B cell (primary cell): ENCODE measurements at places on chromosomes 16 and 17. TPM values are rescaled to one million over a fixed set of nuclear protein-coding genes. Genes with fewer than 3 reads are reported as not detected.
A peak's percentile ranks its signal among the peaks of the same experiment; 100 is the strongest.

SRCIN1 gene
- total RNA-seq: 0.44 and 0.66 TPM in 2 replicates

NACA2 gene
- not detected in 2 replicates for total RNA-seq

KRT32 gene
- total RNA-seq: not detected in 2 replicates

IL32 gene
- 2.0 and 2.3 TPM in 2 replicates for total RNA-seq

ZFP3 gene
- total RNA-seq: 15.8 and 16.2 TPM in 2 replicates

KRT39 gene
- not detected in 2 replicates for total RNA-seq

AGRP gene
- total RNA-seq: not detected in 2 replicates

HEATR9 gene
- total RNA-seq: not detected in 2 replicates

WSCD1 gene
- not detected in 2 replicates for total RNA-seq

SMPD3 gene
- total RNA-seq: 1.2 and 1.3 TPM in 2 replicates

KIF18B gene
- total RNA-seq: 0.44 TPM in 1 of 2 replicates, not detected in the other

NPIPB8 gene
- 0.44 and 1.1 TPM in 2 replicates for total RNA-seq

GRCh38 chr16:66948837-66949225 is 12.2 kb upstream of the CES3 start:
- DNase-seq: no peak

DNA sequence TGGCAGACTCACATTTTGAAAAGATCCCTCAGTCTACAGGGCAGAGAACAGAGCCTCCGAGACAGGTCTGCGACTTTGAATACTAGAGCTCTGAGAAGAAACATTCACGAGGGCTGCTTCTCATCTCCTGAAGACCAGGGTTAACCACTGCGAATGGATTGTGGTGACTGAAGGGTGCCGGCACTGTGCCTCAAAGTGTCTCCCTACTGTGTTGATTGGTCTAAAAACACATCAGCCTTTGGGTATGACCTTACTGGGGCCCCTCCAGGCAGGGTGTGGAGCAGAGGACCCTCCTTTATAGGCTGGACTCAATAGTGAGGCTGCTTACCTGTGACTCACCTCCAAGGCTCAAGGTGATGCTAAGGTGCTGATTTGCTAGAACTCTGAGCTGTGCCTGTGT is 2.6 kb upstream of the LGALS9 start:
- DNase-seq: no peak

- DNase-seq: peak; percentile 74
Observed at GRCh38 chr17:80195671-80196529, 24.2 kb downstream of the SGSH start.

DNA sequence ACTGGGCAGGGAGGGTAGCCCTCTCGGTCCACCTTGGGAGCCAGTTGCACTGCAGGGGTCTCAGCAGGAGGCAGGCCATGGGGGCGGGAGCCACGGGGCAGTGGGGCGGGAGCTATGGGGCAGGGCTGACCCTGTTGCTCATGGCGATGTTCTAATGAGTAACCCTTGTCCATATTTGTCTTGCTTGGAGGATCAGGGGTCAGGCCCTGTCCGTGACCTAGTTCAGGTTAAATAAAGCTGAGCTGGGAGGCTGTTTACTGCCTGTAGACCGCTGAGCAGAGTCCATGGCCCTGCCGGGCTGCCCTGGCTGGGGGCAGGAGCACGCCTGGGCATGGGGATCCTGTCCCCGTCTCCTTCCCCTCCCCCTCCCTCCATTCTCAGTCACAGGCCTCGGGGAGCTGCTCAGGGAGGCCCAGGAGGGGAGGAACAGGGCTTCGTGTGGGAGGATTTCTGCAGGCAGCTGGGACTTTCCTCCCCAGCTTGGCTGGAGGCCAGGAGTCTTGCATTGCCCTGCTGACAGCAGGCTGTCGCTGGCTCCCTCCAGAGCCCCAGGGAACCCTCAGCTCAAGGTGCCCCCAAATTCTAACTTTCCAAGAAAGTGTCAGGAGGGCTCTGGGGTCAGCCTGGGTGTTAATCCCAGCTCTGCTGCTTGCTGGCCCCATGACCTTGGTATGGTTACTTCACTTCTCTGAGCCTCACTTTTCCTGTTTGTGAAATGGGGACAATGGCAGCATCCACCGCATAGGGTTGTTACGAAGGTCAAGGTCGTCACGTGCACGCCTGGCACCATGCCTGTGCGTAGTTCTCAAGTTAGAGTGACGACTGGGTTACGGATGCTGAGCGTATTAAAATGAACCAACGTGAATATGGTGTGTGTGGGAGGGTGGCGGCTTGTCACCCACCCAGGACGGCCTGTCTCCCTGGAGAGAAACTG is 6.1 kb upstream of the SERPINF2 start:
- DNase-seq: no peak

DNA sequence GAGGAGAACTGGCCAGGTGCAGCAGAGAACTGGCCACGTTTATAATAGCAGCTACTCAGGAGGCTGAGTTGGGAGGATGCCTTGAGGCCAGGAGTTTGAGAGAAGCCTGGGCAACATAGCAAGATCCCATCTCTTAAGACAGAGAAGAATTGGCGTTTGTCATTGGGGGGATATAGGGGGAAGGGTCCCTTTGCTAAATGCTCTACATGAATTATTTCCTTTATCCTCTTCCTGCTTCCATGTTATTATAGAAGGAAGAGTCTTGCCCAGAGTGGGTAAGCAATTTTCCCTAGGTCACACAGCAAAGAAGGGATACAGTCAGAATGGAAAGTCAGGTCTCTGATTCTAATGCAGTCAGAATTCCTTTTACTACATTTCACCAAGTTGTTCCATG is 68.0 kb downstream of the MYH11 start:
- DNase-seq: no peak

- DNase-seq: no peak
Observed at GRCh38 chr16:8665529-8665928, 8.9 kb upstream of the ABAT start.

DNA sequence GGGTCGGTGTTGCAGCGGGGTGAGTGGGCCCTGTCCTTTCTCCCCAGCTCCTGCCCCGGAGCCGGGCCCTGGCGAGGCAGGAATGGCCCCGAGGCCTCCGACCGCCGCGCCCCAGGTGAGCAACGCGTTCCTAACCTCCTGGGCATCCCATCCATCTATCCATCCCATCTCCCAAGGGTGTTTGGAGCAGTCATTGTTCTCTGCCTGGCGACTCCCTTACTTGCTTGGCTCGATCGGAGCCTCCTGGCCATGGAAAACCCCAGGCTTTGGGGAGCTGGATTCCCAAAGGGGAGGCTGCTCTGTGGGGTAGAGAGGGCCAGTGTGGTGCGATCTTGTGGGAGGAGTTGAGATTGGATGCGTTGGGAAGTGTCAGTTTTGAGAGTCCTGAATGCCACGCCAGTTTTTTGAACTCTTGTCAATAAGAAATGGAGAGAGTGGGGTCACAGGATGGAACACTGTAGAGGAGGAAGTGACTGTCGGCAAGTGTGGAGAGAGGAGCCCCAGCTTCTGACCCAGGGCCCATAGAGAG is 684 bp downstream of the ZFP90 start:
- peak; percentile 36 for DNase-seq

- DNase-seq: no peak
Observed at GRCh38 chr16:70255574-70255973, 3.8 kb upstream of the EXOSC6 start.

DNA sequence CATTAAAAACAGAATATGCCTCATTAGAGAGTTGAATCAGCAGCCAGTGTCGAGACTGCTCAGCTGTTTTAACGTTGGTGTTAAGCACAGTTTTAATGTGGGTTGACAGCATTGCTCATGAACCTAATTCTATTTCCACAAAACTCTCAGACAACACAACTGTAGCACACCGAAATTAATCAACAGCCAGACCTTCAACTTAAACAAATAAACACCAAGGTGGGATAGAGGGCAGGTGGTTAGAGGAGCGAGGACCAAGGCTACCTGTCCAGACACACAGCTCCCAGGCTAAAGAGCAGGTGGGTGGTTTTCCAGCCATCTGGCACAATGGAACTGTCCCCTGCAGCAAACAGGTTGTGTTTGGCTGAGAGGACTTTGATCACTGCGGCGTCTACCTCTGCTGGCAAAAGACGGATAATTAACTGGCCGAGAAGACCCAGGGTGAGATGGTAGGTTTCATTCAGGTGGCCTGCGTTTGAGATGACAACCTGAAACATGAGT is 69.6 kb upstream of the ATP2A3 start:
- DNase-seq: no peak

DNA sequence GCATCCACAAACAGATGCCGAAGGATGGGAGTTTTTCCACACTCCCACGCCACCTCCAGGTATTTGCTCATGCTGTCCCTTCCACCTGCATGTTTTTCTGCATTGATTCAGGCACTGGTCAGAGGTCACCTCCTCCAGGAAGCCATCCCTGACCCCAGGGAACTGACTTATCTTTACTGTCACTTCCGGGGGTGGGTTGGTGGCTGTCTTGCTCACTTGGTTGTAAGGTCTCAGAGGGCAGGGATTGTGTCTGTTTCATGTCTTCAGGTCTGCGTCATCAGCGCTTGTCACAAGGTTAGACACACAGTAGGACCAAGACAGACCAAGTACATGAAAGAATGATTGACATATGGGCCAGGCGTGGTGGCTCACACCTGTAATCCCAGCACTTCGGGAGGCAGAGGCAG is 1.9 kb upstream of the IL4R start:
- no peak for DNase-seq

- DNase-seq: no peak
Observed at GRCh38 chr16:12024429-12024828, 47.9 kb downstream of the SNX29 start.

- DNase-seq: peak; percentile 77
Observed at GRCh38 chr17:60305141-60305540, 86.8 kb downstream of the USP32 start.

DNA sequence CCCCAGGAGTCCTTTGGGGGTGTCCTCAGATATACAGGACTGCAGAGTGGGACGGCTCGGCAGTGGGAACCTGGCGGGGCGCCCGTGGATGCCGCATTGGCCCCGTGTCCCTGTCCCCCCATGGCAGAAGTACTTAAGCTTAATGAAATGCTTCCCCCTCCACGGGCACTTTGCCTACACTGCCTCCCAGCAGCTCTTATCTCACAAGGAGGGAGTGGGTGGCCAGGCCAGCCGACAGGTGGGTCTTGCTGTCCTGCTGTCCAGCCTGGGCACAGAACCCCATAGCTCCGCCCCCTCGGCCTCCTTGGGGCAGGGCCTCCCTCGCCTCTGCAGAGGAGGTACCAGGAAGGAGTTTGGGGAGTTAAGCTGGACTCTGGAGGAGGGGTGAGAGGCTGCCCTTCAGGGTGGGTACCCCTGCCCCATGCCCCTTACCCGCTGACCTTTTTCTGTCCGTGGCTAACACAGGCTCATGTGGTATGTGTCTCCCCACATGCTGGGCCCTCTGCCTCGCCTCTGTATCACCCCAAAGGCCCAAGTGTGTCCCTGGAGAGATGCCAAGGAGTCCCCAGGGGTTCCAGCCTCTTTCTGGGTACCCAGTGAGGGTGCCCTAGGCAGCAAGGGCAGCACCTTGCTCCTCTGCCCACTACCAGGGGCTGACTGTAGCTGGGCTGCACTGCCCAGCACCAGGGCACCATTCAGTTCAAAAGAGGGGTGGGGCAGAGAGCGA is 8.7 kb downstream of the THRA start:
- DNase-seq: no peak
